ENCODE measurements at places on chromosomes 7 and 10.
A peak's percentile ranks its signal among the peaks of the same experiment; 100 is the strongest.

GRCh38 chr7:122140918-122141317 is 3.1 kb downstream of the AASS start:
- DNase-seq = no peak

DNA sequence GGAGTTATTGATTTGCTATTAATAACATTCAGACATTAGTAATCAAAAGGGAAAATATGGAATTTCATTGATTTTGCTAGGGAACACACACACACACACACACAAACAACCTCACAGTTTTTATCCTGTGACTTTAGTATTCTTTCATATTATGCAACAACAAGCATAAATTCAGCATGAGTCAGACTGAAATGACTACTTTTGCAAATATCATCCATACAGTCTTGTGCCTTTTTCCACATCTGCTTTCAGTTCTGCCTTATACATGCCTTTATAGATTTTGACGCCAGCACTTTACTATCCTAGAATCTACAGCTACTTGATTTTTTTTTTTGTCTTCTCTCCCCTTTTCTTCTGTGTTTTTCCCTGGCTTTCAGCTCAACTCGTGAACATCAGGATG is 975.8 kb upstream of the LRRTM3 start:
- no peak for DNase-seq

DNA sequence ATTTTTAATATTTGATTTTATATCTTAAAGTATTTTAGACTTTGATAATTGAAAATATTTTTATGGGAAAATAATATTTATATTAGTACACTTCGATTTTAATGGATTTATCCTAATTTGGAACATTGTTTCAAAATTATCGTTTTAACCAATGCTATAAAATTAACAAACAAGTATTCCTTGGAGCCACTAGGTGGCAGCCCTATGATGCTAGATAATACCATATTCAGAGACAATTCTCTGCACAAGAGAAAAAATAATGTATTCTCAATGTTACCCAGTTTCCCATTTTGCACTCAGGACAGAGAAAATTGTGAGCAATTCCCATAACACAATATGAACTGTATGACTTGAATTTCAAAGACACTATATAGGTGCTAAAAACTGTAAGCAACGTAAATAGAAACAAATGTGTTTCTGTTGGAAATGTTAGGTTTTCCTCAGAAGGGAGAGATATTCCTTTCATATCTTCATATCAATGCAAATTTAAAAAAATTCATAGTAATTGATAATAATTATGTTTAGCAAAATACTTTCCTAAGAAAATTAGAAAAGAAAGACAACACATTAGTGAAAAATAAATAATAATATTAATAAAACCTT is 237.8 kb downstream of the SEMA3E start:
- peak; percentile 42 for DNase-seq

GRCh38 chr10:113929522-113929921 is 75.1 kb downstream of the NHLRC2 start:
- no peak for DNase-seq

- no peak for DNase-seq
Measured at GRCh38 chr7:32602470-32602869, 107.2 kb downstream of the AVL9 start.

DNA sequence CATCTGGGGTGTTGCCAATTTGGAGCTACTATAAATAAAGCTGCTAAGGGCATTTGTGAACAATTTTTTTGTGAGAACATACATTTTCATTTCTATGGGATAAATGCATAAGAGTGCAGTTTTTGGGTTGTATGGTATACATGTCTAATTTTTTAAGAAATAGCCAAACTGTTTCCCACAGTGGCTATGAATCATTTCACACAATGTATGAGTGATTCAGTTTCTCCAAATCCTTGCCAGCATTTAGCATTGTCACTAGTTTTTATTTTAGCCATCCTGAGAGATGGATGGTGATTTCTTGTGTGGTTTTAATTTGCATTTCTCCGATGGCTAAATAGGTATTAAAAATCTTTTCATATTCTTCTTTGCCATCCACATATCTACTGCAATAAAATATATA is 105.3 kb downstream of the AMPH start:
- no peak for DNase-seq

GRCh38 chr10:47262606-47263533 is 37.1 kb upstream of the GDF10 start:
- DNase-seq = no peak

DNA sequence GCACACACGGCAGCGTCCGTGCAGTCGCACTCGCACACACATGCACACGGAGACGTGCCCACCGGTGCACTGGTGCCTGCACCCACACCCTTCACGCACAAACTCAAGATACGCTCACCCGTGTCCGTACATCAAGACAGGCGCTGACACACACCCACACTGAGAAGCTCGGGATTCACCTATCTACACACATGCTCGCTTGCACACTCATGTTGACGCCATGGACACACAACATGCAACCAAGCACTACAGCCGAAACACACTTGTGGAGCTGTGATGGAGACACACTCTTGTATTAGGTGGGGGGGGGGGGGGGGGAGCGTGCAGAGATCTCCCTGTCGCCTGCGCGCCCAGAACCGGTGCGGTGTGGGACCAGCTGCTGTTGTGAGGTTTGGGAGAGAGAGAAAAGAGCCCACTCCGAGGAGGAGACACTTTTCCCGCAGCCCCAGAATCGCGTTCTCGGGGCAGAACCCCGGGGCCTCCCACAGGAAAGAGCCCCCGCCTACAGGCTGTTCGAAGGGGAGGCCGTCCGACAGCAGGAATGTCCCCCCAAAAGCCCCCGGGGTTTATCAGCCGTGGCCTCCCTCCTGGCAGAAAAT is 605 bp upstream of the NFKB2 start:
- no peak for DNase-seq

- no peak for DNase-seq
Measured at GRCh38 chr7:87627634-87627994, 584 bp upstream of the RUNDC3B start.

DNA sequence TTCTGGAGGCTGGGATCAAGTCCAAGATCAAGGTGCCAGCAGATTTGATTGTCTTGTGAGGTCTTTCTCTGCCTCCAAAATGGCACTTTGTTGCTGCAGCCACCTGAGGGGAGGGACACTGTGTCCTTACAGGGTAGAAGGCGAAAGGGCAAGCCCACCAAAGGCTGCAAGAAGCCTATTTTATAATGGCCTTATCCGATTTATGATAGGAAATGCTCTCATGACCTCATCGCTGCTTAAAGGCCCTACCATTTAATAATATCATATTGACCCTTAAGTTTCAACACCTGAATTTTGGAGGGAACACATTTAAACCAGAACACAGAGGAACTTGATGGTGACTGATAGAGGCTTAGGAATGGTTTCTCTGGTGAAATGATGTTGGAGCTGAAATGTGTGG is 296.5 kb downstream of the TWIST1 start:
- DNase-seq = no peak

DNA sequence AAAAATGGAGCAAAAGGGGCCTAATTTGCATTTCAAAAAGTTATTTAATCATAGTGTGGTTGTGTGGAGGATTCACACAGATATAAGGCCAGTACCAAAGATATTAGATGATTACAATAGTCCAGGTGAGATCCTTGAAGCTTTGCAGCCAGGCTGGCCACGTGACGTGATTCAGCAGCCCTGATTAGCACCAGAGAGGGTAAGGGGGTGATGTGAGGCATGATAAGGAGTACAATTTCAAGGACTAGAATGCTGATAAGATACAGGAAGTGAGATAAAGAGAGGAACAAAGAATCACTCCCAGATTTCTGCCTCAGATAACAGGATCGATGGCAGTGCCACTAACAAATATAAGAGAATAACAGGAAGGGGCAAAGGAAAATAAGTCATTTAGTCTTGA is 108.4 kb upstream of the PALS2 start:
- DNase-seq = no peak

GRCh38 chr10:63115732-63116383 is 17.3 kb upstream of the NRBF2 start:
- DNase-seq = no peak

- DNase-seq = no peak
Measured at GRCh38 chr7:6237011-6237410, 35.4 kb downstream of the CYTH3 start.

DNA sequence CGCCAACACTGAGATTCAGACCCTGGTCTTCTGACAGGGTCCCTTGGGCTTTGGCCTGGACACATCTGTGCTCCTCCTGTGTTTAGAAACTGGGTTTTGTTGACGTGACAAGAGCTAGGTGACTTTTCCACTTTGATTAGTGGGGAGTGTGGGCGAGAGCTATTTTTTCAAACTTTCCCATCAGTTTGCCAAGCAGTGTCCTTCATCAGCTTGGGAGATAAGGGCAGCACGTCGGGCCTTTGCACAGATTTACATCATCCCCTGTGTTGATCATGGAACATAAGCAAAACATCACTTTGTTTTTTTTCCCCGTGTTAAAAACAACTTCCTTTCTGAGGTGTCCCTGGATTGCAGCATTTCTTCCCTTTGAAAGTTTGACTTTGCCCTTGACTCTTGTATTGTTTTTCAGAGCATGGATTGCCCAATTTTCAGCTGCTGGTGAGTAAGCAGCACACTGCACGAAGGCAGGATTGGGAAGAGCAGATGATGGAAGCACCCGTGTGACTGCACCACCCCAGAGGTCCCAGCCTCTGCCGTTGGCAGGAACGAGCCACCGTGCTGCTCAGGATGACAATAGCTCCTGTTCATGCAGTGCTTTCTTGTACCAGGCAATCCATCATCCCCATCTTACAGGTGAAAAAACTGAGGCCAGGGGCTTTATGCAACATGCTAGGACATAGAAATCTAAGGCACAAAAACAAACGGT is 6.4 kb upstream of the IGFBP1 start:
- no peak for DNase-seq

- no peak for DNase-seq
Measured at GRCh38 chr10:35225204-35225603, 98.6 kb downstream of the CREM start.
